ENCODE measurements at places on chromosomes 2 and 18.

- DNase-seq, result peak; percentile 87
These were observed 33.2 kb upstream of the FOSL2 start for GRCh38 chr2:28359222-28360057.

DNA sequence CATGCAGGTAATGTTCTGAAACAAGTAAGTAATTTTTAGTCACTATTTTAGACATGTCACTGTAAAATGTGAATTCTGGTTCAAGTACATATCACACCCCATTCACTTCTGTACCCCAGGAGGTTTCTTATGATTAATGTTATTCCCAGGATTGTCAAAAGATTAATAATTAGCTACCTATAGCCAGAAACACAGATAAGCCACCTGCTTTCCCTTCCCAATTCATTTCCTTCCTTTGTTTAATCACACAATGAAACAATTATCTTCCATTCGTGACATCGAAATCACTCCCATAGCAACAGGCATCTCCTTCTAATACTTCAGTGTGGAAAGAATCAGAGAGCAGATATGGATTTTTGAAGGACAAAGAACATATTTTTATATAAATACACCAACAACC lies 1650.3 kb upstream of the CELF4 start:
- DNase-seq, result no peak

- no peak for DNase-seq
These were observed 182.8 kb downstream of the NRP2 start for GRCh38 chr2:205865056-205865455.

- no peak for DNase-seq
These were observed 476.6 kb downstream of the CNTNAP5 start for GRCh38 chr2:124501575-124502152.

DNA sequence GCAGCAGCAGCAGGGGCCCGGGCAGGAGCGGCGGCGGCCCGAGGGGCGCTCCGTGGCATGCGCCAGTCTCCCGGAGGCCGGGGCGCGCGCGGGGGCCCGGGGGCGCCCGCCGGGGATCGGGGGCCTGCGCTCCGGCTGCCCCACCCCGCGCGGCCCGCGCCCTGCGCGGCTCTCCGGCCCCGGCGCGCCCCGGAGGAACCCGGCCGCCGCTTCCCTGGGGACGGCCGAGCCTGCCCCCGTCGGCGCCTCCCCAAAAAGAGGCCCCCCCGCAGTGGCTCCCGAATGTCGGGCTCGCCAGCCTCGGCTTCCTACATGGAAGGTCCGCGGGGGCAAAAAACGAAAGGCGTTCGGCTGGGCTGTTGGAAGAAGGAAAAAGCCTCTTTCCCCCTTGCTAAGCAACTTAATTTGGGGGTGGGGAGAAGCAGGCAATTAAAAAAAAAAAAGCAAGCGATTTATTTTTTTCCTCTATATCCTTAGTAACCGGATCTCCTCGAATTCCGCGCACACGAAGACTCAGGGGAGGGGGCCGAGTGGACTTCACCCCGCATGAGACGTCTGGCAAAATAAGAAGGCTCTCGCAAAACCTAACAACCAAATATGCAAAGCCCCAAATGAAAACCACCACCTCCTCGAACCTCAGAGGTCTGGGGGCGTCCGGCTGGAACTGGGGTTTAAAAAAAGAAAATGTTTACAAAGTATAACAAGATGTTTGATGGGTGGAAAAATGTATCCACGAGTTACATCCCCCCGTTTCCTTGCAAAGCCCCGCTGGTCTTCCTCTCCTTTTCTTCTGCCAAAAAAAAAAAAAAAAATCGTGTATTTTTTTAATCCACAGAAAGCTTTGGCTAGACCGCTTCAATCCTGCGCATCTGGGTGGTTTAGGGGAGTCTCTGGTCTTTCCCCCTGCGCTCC lies at the start of gene SMAD7:
Gene SMAD7 (minus strand): TSS at position 430 of the 912 bp plus-strand sequence. CDS start 541 bp downstream, outside the sequence.
- DNase-seq, result no peak

GRCh38 chr2:23243073-23243659 lies 141.8 kb upstream of the KLHL29 start:
- no peak for DNase-seq

GRCh38 chr2:4445821-4446220 lies 742.4 kb downstream of the DCDC2C start:
- DNase-seq, result peak; percentile 1

- DNase-seq, result peak; percentile 3
These were observed 3.2 kb downstream of the SERPINB13 start for GRCh38 chr18:63590373-63590772.

DNA sequence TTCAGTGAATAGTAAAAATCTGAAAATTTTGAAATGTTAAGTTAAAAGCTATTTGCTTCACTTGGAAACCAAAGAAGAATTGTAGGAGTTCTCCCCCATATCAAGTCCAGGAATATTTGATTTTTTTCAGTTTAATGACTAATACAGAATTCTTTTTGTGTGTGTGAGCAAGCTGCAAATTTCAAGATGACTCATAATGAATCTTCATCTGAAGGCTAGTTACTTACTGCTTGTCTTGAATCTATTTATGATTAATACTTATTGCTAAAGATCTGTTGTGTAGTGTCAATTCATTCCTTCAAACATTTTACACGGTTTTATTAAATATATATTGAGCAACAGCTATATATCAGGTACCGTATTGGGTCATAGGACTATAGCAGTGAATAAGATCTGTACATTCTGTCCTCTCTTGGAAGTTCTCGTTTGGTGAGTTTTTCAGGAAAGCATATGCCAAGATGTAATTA lies 47.8 kb upstream of the CAVIN2 start:
- DNase-seq, result no peak

GRCh38 chr2:230757476-230757875 lies 44.8 kb downstream of the CAB39 start:
- no peak for DNase-seq

- no peak for DNase-seq
These were observed 15.0 kb downstream of the GPR55 start for GRCh38 chr2:230909841-230910545.

DNA sequence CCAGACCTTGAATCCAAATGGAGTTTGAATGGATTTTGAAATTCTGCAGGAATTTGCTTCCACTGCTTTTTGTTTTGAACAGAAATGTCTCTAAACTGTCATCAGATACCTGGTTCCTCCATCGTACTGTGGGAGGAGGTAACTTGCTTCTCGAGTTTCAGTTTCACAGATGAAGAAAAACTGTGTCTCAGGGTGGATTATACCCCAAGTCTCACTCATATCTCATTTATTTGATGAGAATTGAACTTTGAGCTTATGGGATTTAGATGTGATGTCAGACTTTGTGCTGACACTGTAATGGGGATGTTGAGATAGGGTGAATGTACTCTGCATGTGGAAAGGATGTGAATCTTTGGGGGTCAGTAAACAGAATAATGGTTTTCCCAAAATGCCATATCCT lies 107.5 kb downstream of the GORASP2 start:
- DNase-seq, result no peak

- no peak for DNase-seq
These were observed 257.7 kb downstream of the MEIS1 start for GRCh38 chr2:66692521-66693054.
